ENCODE measurements at places on chromosomes 16 and 17. TPM values are rescaled to one million over a fixed set of nuclear protein-coding genes. Genes with fewer than 3 reads are reported as not detected.

CNGB1 gene
- not detected for polyA plus RNA-seq

SLFN12L gene
- not detected for polyA plus RNA-seq

EVPL gene
- 0.39 TPM for polyA plus RNA-seq

HOXB2 gene
- polyA plus RNA-seq = not detected

GAS2L2 gene
- polyA plus RNA-seq = not detected

LASP1 gene
- polyA plus RNA-seq = 23.2 TPM

SMARCE1 gene
- polyA plus RNA-seq = 73.0 TPM

ADAP2 gene
- polyA plus RNA-seq = 3.4 TPM

All from Purkinje cell (primary cell).